ENCODE measurements at places on chromosomes 5 and 9.

DNA sequence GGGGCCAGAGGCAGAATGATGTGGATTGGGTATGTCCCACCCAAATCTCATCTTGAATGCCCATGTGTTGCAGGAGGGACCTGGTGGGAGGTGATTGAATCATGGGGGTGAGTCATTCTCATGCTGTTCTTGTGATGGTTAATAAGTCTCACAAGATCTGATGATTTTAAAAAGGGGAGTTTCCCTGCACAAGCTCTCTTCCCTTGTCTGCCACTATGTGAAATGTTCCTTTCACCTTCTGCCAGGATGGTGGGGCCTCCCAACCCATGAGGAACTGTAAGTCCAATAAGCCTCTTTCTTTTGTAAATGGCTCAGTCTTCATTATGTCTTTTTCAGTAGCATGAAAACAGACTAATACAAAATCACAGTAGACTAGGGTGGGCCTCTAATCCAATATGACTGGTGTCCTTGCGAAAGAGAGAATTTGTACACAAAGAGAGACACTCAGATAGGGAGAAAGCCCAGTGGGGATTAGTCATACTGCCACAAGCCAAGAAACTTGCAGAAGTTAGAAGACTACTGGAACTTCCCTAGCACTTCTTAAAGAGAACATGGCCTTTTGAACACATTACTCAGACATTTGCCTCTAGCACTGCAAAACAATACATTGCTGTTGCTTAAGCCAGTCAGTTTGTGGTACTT, 68.4 kb downstream of the ANXA1 start:
- no peak for DNase-seq

- DNase-seq, result no peak
Observed at GRCh38 chr5:1264211-1264610, 30.7 kb downstream of the TERT start.

DNA sequence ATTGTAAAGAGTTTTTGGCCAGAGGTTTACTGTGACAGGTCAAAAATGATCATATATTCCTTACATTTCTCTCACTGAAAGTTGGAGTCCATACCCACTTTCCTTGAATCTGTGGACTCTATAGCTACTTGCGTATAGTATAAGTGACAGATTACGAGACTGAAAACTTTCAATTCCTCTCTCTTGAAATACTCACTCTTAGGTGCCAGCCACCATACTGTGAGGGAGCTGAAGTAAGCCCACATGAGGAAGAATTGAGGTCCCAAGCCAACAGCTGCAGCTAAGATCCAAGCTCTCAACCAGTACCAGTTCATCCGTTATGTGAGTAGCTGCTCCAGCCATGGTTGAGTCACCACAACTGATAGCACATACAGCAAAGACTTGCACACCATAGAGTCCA, 128.1 kb upstream of the FAM174A start:
- DNase-seq, result no peak

- DNase-seq, result no peak
Observed at GRCh38 chr9:91246846-91247245, 114.9 kb downstream of the AUH start.

GRCh38 chr9:87518702-87519335, 21.2 kb downstream of the DAPK1 start:
- DNase-seq, result no peak

DNA sequence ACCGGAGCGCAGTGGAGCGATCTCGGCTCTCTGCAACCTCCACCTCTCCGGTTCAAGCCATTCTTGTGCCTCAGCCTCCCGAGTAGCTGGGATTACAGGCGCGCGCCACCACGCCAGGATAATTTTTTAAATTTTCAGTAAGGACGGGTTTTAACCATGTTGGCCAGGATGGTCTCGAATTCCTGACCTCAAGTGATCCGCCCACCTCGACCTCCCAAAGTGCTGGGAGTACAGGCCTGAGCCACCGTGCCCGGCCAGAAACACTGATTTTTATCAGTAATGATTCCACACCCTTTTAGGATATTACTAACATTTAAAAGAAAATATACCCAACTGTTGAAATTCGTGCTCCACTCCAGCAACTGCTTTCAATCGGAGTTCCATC, 464 bp upstream of the FAM151B start:
- DNase-seq, result no peak
